ENCODE measurements at places on chromosomes 12 and 14.

DNA sequence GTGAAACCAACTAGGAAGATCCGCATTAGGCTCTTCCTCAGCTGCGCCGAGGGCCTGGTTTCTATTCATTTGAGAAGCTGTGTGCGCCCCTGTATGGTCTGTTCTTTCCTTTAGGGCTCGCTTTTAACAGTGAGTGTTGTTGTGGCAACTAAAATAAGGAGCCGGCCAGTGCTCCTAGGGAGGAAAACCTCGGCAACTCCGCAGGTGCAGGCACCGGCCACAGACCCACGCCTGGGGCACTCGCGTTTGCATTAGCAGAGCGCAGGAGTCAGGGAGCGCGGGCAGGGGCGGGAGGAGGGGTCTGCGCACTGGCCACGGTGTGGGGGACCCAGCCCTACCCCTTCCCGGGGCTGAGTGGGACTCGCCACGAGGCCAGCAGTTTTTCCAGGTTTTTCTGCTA lies 50.5 kb downstream of the STX2 start:
- no peak for DNase-seq

DNA sequence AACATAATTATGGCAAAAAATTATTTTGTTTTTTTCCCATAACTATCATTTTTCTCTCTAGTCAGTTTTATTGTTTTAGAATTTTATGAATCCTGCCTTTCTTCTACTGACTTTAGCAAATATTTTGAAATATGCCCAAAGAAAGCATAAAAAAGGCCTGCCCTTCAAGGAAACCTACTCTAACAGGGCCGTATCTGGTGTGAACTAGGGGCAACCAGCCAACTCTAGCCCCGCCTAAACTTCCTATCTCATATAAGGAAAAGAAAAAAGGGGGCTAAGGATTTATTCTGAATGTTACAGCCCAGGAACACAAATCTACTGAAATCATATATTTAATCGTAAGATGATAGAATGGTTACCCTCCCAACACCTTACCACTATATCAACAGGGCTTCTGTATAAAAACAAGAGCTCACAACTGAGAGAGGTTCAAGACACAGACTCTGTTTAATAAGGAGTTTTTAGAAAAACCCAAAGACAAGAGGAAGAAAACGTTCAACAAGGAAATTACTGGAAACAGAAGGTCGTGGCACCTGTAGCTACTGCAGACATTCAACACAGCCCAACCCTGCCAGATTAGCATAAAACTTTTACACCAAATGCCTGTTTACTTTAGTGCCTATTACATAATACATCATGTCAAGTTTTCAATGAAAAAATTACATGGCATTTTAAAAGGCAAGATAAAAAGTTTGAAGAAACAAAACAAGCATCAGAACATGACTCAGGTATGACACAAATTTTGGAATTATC lies 12.9 kb upstream of the EPYC start:
- no peak for DNase-seq

DNA sequence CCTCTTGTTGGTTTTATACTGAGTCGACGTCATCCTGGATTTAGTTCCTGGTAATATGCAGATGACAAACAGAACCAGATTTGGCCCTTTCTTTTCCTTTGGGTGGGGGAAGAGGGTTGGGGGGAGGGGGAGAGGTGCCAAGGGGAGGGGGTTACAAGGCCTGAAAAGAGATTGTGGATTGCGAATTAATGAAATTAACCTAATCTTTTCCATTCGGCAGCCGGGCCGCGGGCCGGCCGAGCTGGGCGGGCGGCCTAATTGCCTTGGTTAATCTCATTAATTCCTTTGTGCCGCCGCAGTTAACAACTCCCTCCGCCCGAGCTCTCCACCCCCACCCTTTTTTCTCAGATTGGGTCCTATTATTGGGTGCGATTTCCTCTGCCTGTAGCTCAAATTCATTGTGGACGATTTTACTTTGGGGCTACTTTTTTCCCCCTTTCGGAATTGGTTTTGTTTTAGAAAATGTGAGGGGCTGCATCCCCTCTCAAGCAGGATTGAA lies 387 bp upstream of the GSC start:
- DNase-seq, result no peak

- DNase-seq, result no peak
These were observed 20.0 kb upstream of the SGPP1 start for GRCh38 chr14:63747846-63748245.

DNA sequence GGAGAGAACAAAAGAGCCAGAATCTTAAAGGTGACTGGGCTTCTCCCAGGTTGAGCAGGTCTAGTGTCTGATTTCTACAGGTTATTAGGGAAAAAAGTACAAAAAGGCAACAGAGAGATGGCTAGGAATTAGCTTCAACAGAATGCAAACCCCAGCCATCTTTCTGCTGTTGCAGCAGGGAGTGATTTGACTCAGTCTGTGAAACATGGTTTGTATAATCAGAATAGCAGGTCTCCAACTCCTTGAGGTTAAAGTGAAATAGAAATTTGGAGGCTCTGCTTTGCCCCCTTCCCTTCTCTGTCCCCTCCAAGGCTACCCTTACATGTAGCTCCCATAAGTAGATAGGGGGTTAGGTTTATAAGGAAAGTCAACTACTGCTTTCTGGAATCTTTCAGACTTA lies 105.8 kb downstream of the AKAP6 start:
- DNase-seq, result no peak

DNA sequence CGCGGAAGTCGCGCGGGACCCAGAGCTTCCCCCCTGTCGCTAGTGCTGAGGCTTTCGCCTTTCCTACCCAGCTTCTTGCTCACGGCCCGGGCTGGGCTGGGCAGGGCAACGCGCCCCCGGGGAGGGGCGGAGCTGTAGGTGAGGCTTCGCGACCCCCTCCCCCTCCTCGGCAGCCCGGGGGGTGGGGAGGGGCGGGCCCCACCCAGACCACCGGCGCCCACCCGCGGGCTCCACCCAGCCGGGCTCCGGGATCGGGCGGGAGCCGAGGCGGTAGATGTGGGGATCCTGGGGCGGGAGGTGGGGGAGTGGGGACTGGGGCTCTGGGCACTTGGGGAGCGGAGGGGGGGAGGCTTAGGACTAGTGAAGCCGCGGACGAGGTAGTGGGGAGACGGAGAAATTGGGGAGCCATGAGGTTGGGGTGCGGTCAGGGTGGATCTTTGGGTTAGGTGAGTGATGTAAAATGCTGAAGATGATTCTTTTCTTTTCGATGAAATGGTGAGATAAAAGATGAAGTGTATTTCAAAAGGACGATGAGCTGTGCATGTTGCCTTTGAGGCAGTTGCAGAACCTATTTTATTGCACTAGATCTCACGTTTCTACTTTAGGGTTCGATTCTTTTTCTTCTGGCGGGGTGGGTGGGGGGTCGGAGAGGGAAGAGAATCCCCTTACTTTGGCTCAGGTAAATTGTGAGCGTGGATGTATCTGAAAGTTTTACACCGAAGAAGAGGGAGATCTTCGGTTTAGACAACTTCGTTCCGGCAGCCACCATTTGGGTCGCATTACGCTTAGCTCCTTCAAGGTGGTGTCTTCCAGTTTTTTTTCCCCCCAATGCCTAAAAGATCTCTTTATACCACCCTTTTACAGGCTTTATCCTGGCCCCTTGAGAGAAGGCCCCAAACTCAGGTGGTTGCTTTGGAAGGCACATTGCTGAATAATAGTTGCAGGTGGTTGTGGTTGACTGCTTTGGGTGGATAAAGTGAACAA lies 619 bp downstream of the ERC1 start:
- no peak for DNase-seq

- DNase-seq, result no peak
These were observed 989 bp upstream of the DRAM1 start for GRCh38 chr12:101876322-101876860.

DNA sequence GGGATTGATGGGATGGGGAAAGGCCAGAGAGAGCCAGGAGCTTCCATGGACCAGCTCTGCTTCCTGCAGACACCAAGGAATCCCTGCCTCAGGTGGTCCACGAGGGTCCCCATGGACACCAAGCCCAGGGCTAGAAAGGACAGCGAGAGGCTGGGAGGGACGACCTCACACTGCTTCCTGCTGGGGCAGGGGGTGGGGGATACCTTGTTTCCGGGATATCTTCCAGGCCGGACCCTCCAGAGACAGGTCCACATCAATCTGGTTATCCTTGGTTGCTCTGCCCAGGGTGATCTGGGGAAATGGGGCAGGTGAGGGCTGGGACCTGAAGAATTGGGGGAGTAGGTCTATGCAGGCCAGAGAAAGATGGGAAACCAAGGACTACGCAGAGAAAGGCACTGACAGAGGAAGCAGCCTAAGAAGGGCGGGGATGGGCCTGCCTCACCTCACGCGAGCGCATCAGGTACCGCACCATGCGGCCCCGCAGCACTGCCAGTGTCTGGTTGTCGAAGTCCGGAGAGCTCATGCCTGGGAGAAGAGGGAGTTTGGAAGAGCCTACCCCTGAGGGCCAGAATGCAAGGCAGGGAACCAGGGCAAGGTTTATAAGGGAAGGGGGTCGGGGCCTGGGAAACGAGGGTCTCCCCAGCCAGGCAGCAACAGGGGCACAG lies 8.8 kb downstream of the MCRS1 start:
- DNase-seq, result no peak

- DNase-seq, result no peak
These were observed 360.4 kb upstream of the GARIN6 start for GRCh38 chr12:99287136-99287535.

DNA sequence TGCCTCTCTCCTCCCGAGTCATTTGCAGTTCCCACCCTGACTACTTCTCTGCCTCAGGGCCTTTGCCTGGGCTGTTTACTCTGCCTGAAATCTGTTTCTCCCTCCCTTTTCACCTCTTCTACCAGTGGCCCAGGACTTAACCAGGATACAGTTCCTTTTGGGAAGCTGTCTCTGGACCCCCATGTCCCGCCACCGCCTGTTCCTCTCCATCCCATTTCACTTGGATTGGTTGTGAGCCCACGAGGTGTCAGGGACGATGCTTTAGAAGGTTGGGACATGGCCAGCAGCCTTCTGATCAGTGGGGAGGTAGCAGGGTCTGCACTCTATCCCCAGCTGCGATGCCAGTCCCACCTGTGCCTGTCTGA lies 51.8 kb downstream of the FAM222A start:
- DNase-seq, result no peak

- no peak for DNase-seq
These were observed 929 bp upstream of the UBE2N start for GRCh38 chr12:93442411-93443340.

DNA sequence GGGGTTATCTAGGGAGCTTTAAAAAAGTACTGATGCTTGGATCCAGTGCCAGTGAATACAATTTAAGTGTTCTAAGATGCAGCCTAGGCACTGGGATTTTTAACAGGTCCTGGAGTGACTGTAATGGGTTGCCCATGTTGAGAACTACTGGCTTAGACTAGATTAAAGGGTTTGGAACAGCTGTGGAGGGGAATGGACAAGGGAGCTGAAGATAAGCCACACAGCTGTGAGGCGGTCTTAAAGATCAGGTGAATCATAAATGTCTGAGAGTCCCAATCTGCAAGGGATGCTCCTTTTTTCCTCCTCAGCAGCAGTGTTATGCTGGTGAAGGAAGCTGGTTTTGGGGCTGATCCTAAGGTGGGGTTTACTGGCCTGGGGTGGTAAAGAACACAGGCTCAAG lies 35.5 kb upstream of the FRMD6 start:
- DNase-seq, result no peak

DNA sequence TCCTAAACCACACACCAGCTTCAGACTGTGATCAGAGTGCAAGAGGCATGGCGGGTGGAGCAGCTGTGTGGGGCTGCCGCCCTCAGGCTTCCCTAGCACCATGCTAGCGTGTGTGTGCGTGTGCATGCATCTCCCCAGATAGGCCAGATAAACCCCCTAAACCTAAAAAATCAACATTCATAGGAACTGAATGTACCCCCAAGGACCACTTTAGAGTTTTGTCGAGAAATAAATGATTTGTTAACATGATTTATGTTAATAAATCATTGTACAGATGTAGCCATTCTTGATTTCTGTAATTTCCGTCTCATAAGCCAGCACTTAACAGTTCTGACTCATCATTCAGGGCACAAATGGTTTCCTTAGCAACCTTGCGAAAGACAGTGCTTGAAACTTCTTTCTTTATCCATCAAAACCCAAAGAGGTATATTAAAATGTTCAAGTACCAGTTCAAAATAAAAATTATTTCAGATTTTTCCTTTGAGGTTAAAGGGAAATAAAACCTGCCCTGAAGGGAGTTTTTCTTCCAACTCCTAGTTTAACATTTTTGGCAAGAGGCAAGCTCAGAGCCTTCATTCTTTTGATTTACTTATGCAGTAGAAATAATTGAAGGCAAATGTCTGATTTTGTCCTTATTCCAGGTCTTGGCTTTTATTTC lies 206.2 kb upstream of the RGS6 start:
- DNase-seq, result no peak

DNA sequence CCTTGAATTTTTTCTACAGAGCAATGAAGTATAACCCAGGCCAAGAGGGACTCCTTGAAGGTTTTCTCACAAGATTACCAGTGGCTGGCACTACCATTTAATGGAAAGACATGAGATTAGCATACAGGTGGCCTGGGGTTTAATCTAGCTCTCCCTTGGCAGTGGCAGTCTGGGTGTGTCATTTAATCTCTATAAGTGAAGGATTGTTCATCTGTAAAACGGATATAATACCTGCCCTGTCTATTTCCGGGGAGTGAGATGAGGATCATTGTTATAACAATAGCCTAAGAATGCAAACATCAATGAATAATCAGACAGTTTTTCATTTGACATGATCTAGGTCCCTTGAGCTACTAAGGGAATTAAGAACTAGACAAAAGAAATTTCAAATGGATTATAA lies 168.7 kb upstream of the CPNE8 start:
- DNase-seq, result no peak

DNA sequence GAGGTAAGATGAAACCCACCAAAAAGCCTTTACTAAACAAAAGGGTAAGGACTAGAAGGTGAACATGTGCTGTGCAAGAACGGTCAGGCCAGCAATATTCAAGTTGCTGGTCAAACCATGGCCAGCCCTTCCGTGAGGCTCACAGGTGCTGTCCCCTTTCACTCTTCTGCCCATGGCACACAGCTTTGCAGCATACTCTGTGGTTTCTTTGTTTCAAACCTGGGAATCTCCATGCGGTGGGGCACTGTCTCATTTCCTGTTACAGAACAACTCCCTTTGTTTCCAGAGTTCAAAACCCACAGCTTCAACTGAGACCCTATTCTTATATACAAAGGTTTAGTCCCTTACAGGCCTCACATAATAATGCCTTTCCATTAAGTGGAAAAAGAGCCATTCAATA lies 1.7 kb upstream of the OVCH1 start:
- no peak for DNase-seq

- no peak for DNase-seq
These were observed 25.1 kb downstream of the GRIP1 start for GRCh38 chr12:66653796-66654195.

GRCh38 chr12:1267243-1267642 lies 276.2 kb downstream of the ERC1 start:
- DNase-seq, result no peak

GRCh38 chr12:28104316-28104715 lies 85.9 kb upstream of the CCDC91 start:
- no peak for DNase-seq
